Thymus (tissue), 14 donors: ENCODE measurements at places on chromosomes 3 and 15.

DNA sequence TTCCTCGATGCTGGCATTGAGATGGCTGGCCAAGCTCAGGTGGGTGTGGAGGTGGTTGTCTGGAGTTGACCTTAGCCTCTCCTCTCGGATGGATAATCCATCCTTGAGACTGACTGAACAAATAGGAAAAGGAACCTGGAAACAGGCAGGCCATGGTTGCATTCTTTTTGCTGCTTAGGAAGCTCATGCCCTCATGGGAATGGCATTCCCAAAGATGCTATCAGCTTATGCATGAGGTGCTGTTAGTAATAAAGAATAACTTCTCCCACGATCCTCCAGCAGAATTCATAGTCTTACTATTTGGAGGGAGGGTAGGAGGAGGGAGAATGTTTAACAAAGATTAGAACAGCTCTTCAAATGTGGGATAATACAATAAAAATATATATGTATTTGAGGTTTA, 303.0 kb upstream of the TPM1 start:
- no peak for DNase-seq

DNA sequence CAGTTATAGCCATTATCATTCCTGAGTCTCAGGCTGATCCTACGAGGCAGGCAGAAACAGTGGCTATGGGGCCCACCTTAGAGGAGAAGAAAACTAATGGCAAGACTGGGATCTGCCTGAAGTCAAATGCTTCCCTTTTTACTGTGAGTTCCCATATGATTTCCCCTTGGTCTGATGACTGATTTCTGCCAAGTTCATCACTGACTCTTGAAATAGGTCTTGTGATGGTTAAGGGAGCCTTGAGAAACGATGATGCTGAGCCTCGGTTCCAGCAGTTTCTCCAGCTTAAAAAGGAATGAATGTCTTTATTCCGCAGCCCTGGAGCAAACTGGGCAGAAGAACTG, 29.4 kb upstream of the LDHAL6B start:
- DNase-seq: no peak

GRCh38 chr15:71250936-71251583, 135.8 kb downstream of the THSD4 start:
- DNase-seq: no peak

DNA sequence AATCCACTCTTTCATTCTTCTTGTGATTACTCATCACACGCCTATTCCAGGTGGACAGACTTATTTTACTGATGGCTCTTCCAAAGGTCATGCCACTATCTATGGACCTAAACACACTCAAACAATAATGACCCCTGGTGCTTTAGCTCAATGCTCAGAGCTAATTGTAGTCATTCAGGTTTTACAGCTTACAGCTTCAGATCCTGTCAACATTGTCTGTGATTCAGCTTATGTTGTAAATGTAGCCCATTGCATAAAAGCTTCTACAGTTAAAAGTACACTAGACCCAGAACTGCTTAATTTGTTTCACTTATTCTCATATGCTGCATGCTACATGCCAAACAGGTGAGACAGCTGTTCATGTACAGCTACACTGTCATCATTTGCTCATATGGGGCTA, 49.2 kb downstream of the LSM3 start:
- DNase-seq: no peak

- DNase-seq: no peak
Measured at GRCh38 chr3:150049317-150049716, 78.6 kb upstream of the PFN2 start.

DNA sequence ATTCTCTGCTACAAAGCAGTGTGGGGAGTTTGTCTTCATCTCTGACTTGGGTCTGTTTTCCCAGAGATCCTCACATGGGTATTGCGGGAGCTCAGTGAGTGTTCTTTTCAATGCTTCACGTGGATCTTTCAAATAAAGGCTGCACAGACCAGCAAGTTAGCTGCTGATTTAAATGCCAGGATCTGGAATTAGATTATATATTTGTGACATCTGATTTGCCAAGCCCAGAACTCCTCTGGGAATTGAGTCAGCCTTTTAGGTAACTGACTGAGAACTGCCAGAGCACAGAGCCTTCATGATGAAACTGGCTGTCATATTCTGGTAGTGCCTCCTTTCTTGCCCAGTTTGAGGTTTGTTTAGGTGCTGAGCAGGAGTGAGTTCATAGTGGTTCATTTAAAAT, 14.7 kb downstream of the EDEM1 start:
- DNase-seq: no peak
